ENCODE measurements at places on chromosomes 11 and 22.

GRCh38 chr11:133362916-133363315 is 169.4 kb downstream of the OPCML start:
- DNase-seq: no peak

DNA sequence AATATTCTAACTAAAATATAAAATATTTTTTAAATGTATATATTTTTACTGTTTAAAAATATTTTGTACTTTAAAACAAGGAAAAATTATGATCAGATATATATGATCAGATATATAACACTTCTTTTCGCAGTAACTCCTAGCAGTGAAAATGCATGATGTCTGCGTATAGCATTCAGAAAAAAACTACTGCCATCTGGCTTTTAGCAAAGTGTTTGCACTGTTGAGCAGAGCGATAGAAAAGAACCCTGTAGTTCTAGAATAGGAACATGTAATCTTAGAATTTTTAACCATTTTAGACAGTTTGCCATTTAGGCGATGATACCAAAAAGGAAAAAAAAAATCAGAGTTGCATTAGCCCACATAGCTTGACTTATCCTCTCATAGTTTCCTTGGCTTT is 370.4 kb upstream of the ANO3 start:
- no peak for DNase-seq

- no peak for DNase-seq
Observed at GRCh38 chr11:8503910-8504364, 90.1 kb downstream of the STK33 start.

- DNase-seq: no peak
Observed at GRCh38 chr11:11263238-11264005, 89.6 kb downstream of the CSNK2A3 start.

GRCh38 chr11:10453261-10453660 is 1.8 kb upstream of the AMPD3 start:
- DNase-seq: no peak
